LHCN-M2 (cell line): ENCODE measurements at places on chromosomes 13 and 19. TPM values are rescaled to one million over a fixed set of nuclear protein-coding genes. Genes with fewer than 3 reads are reported as not detected.

DNA sequence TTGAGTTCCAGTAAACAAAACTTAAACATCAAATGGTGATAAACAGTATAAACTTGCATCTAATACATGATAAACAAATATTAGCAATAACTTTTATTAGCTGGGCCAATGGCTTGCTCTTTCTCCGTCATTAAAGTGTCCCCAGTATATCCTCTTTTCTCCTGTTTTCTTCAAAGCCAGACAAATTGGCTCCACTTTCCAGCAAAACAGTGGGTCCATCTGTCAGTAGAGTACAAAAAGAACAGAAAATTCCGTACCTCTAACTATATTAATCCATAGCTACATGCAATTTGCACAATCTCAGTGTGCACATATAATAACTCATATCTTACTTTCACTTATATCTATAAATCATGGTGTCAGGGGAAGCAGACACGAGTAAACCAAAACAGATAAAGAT, 678.0 kb upstream of the SPRY2 start:
- no peak for DNase-seq

- no peak for DNase-seq
Observed at GRCh38 chr19:6069268-6069791, 41.0 kb downstream of the RFX2 start.

The GET3 gene
- 136 and 155 TPM in 2 replicates for total RNA-seq

The SHANK1 gene
- 3.6 and 6.3 TPM in 2 replicates for total RNA-seq

- DNase-seq, result no peak
Observed at GRCh38 chr19:1755467-1756171, 2.3 kb downstream of the ONECUT3 start.

The HCST gene
- total RNA-seq, result not detected in 2 replicates

The FXYD3 gene
- total RNA-seq, result not detected in 2 replicates

The ICAM5 gene
- 4.0 and 8.0 TPM in 2 replicates for total RNA-seq

The ICAM4 gene
- not detected in 2 replicates for total RNA-seq

DNA sequence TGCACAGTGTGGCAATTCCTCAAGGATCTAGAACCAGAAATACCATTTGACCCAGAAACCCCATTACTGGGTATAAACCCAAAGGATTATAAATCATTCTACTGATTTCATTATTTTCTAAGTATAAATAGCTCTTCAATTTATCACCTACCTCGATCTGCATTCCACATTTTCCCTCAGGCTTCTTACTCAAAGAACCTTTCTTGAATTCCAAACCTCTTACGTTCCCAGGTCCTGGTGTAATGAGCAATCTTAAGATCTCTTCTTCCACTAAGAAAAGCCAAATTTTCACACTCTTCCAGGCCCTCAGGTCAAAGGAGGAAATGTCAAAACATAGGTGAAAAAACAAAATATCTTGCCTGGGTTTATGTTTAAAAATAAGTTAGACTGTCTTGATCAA, 237.3 kb upstream of the GPC6 start:
- no peak for DNase-seq

The IRGC gene
- total RNA-seq, result not detected in 2 replicates

DNA sequence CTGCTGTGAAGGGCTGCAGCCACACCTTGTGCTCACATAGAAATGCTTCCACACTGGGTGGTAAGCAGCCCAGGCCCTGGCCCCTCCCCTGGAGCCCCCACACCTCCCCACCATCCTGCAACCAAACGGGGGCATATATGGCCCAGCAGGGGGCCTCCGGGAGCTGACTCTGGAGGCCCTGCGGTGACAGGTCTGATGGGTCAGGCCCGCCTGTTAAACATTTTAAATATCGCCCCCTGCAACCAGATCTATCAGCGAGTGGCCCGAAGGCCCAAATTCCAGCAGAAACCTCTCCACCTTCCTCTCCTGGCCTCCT, 48.0 kb upstream of the KATNAL1 start:
- DNase-seq, result no peak

DNA sequence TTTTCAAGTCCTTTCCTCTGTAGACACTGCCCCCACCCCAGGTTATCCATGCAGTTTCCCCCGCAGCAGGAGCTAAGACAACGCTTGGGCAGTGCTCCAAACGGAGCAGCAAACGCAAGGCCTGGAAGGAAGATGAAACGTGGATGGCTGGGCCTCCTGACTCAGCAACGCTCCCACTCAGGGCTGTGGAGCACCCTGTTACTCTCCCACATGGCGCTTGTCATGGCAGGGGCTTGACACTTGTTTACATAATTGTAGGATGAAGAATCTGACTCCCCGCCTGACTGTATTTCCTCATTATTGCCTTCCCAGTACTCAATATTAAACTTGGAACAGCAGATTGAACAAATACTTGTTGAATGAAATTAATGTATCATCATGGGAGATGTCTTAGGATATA, 799 bp upstream of the C1QTNF9B start:
- DNase-seq, result no peak

DNA sequence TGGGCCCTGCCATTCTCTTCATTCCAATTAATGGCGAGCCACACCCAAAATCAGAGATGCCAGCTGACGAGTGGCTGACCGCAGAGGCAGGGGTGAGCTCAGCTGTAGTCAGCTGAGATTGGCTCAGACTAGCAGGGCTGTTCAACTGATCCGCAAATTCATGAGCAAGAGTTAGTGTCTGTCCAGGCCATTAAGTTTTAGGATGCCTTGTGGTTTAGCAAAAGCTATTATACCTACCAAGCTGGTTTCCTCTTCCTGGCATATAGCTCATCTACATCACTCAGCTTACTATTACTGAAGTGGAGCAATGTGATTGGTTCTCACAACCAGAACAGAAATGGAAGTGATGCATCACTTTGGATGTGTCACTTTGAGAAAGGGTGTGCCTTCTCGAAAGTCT, 148.7 kb downstream of the NALCN start:
- DNase-seq, result peak; percentile 91

- no peak for DNase-seq
Observed at GRCh38 chr13:63285426-63285825, 1869.8 kb upstream of the PCDH20 start.

The SYNE4 gene
- 0.23 TPM in 1 of 2 replicates, not detected in the other for total RNA-seq

- DNase-seq, result no peak
Observed at GRCh38 chr13:48890391-48890790, 85.3 kb upstream of the FNDC3A start.

The ZNF208 gene
- total RNA-seq, result 1.5 TPM in 1 of 2 replicates, not detected in the other

DNA sequence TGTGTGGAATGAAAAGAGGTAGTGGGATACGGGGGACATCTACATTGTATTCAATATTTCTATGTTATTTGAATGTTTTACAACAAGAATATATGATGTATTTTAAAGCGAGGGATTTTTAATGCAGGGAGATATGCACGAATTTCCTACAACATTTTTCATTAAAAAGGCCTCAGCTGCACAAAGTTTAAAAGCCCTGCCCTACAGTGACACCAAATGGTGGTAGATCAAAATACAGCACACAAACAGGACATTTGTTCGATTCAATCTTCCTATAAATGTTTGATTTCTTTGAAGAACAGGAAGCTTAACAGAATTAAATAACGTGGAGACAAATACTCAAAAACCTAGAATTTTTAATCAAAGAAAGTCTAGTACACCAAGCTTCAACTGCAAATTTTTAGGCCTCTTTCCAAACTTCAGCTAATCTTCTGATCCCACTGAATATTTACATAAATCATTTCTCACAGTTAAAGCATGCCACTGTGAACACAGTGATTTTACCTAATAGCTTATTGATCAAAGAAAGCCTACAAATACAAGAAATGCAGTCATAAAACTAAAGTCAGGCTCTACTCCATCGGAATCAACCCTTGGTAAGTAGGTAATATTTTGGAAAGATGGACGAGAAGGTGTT, 257.2 kb downstream of the DIAPH3 start:
- peak; percentile 54 for DNase-seq

The C13orf46 gene
- 0.11 and 0.13 TPM in 2 replicates for total RNA-seq

DNA sequence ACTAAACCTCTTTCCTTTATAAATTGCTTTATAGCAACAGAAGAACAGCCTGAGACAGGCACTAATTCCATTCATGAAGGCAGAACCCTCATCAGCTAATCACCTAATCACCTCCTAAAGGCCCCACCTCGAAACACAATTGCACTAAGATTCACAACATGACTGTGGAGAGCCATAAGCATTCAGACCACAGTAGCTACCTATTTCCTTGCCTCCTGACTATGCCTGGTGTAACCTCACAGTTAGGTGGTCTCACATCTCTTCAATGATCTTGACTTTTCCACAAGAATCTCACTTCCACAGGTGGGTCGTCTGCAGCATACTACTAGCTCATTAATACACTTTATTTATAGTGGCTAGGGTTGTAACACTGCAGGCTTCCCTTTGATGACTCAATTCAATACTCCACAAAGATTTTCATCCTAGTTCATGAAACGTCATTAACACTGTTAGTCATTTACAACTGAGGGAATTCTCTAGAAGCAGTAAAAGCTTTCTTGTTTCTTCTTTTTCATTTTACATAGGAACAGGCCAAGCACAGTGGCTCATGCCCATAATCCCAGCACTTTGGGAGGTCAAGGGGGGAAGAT, 27.1 kb downstream of the STK24 start:
- DNase-seq, result no peak

GRCh38 chr19:58581227-58582141, 8.3 kb upstream of the MZF1 start:
- DNase-seq, result peak; percentile 89

The SLC6A16 gene
- 0.11 TPM in 1 of 2 replicates, not detected in the other for total RNA-seq

The CDC37 gene
- 311 and 327 TPM in 2 replicates for total RNA-seq

DNA sequence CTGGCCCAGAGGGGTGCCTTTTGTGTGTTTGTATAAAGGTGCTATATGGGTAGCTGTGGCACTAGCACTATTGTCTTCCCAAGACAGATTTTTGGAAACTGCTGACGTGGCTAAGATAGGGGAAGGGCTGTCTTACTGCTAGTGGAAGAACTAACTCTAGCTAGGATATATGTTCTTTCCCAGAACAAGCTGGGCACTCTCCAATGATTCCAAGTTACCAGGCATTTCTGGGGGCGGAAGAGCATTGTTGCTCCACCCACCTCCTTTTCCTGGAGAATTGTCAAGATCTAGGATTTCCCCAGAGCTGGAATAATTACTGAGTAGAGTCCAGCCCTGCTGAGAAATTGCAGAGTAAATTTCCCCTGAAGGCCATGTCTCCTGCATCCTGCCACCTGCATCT, 408.3 kb downstream of the KLF5 start:
- DNase-seq, result no peak

The LYPD5 gene
- total RNA-seq, result not detected in 2 replicates

DNA sequence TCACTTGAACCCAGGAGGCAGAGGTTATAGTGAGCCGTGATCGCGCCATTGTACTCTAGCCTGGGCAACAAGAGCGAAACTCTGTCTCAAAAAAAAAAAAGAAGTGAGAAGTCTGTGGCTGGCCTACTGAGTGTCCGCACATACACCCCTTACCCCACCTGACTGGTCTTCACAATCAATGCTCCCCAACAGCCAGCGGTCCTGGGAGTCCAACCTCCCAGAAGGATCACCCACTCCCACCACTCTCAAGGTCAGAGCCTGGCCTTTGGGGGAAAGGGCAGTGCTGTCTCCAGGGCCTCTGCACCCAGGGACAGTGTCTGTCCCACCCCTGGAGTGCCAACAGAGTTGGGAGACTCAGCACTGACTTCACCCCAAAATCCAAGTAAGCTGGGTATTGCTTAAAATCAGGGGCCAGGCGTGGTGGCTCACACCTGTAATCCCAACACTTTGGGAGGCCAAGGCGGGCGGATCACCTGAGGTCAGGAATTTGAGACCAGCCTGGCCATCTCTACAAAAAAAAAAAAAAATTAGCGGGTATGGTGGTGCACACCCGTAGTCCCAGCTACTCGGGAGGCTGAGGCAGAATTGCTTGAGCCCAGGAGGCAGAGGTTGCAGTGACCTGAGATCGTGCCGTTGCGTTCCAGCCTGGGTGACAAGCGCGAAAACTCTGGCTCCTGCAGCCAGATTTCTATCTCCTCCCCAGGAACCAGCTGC, 2.3 kb upstream of the CD320 start:
- DNase-seq, result no peak

The S1PR5 gene
- not detected in 2 replicates for total RNA-seq

DNA sequence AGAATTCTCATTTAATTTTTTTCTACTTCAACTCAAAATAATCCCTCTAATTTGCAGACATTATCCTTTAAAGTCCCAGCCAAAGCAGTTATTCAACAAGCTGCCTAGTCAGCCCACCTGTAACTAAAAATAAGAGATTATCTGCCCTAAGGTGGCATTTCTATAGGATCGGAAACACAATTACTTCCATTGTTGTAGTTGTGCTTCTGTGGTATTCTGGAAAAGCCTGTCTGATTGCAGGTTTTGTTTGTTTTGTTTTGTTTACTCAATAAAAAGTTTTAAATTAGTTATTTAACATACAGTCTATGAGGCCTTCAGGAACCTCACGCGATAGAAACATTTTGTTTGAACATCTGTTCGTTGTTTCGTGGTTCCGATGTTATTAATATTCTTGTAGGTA, 101.0 kb downstream of the ZIC5 start:
- no peak for DNase-seq

The FAM124A gene
- total RNA-seq, result not detected in 2 replicates

The DACH1 gene
- total RNA-seq, result not detected in 2 replicates

The MBD3L3 gene
- not detected in 2 replicates for total RNA-seq

DNA sequence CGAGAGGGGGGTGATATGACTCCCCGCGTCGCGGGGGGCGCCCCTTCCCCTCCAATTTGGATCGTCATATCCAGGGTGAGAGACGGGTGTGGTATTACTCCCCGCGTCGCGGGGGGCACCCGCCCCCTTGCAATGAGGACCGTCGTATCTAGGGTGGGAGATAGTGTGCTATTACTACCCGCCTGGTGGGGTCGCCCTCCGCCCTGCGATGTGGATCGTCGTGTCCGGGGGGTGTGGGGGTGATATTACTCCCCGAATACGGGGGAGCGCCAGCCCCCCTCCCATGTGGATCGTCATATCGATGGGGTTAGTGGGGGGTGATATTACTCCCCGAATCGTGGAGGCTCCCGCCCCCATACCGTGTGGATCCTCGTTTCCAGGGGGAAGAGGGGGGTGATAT, 29.2 kb upstream of the RGCC start:
- no peak for DNase-seq

GRCh38 chr13:97653443-97654140, 219.6 kb downstream of the RAP2A start:
- DNase-seq, result no peak

DNA sequence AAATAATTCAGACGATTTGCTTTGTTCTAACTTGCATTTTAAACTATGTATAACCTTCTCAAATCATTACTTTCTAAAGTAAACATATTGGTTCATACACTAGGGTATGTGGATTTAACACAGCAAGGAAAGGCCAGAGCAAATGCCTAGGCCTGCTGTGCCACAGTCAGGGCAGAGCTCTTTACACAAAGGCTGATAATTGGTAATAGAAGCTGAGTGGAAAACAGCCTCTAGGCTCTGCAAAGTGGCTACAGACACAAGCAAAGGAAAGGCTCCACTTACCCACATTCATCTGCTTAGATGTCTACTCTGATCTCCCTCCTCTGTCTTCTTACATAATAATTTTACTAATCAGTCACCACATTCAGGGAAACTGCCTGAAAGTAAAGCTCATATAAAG, 382.9 kb downstream of the OLFM4 start:
- no peak for DNase-seq

DNA sequence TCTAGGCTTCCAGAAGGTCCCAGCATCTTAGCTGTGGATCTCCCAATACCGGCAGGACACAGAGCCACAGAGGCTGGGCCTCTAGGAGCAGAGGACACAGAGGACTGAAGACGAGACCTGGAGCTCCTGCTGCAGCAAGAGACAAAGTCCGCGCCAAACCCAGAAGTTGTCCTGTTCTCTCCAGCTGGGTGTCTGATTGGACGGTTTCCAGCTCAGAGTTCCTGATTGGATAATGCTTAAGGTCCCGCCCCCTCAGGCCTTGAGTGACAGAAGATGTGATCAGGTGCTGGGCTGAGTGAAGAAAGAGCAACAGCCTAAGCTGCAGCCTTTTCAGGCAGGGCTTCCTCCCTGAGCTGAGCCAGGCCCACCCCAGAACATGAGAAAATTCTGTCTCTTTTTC, 59.9 kb upstream of the ZNF85 start:
- DNase-seq, result no peak
